ENCODE measurements at places on chromosomes 5 and 9. TPM values are rescaled to one million over a fixed set of nuclear protein-coding genes. Genes with fewer than 3 reads are reported as not detected.

GRCh38 chr5:50553560-50553984 lies 112.5 kb upstream of the EMB start:
- no peaks in the 10 kb centered on the region for H3K4me1 ChIP-seq
- no peak for DNase-seq
- no peaks in the 10 kb centered on the region for H3K27me3 ChIP-seq

ARL14EPL gene
- total RNA-seq = not detected

- H3K4me1 ChIP-seq = no peaks in the 10 kb centered on the region
- peaks cover 12% of the 10 kb centered on the region for H3K36me3 ChIP-seq
- H3K4me3 ChIP-seq = no peak overlapping the region
- no peaks in the 10 kb centered on the region for H3K27me3 ChIP-seq
- H3K27ac ChIP-seq = no peak overlapping the region
These were observed 31.9 kb upstream of the C5orf24 start for GRCh38 chr5:134813827-134814226.

- DNase-seq = no peak
- H3K27me3 ChIP-seq = no peaks in the 10 kb centered on the region
- no peak overlapping the region for H3K4me3 ChIP-seq
- no peaks in the 10 kb centered on the region for H3K4me1 ChIP-seq
These were observed 17.0 kb upstream of the MXD3 start for GRCh38 chr5:177328545-177329231.

DNA sequence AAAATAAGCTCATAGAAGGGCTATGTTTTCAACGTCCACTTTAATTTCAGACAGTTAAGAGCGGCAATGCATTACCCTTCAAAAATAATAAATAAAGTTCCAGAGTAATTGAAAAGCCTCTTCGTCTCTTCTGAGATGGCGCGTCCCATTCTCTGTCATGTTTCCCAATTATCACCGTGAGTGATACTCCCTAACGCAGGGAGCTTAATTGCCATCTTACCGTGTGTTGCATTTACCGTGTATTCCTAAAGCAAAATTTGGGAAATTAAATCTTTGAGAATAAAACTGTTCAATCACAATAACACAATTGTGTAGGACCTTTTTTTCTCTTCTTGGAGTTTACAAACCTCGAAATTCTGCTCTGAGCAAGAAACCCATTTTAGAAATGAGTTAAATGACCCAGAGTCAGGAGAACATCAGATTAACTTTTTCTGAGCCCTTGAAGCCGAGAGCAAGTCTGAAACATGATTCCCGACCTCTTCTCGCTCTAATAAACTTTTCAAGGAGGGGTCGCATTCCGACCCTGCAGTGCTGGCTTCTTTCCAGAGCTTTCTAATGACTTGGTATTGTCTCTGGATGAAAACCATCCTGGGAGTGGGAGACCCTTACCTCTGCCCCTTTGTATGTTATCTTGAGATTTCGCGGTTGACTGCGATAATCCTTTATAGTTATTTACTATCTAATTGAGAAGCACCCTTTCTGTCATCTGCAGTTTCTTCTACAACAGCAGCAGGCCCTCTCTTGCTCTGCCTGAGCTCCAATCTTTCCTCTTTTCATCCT lies 251.5 kb downstream of the FSTL4 start:
- H3K4me1 ChIP-seq = no peaks in the 10 kb centered on the region
- no peaks in the 10 kb centered on the region for H3K36me3 ChIP-seq
- H3K4me3 ChIP-seq = no peak overlapping the region
- no peak for DNase-seq
- no peaks in the 10 kb centered on the region for H3K27me3 ChIP-seq
- no peak overlapping the region for H3K27ac ChIP-seq

GRCh38 chr9:4077499-4078102 lies 222.3 kb downstream of the GLIS3 start:
- no peak overlapping the region for H3K4me3 ChIP-seq
- no peaks in the 10 kb centered on the region for H3K36me3 ChIP-seq
- no peak overlapping the region for H3K27ac ChIP-seq

- H3K27me3 ChIP-seq = no peaks in the 10 kb centered on the region
- H3K4me3 ChIP-seq = no peak overlapping the region
- H3K36me3 ChIP-seq = no peaks in the 10 kb centered on the region
- DNase-seq = no peak
- no peak overlapping the region for H3K27ac ChIP-seq
These were observed 889.1 kb downstream of the TAF11L14 start for GRCh38 chr5:18523380-18523779.

GDF9 gene
- total RNA-seq = not detected
